GM18507 (cell line): ENCODE measurements at places on chromosomes 3 and 15.

DNA sequence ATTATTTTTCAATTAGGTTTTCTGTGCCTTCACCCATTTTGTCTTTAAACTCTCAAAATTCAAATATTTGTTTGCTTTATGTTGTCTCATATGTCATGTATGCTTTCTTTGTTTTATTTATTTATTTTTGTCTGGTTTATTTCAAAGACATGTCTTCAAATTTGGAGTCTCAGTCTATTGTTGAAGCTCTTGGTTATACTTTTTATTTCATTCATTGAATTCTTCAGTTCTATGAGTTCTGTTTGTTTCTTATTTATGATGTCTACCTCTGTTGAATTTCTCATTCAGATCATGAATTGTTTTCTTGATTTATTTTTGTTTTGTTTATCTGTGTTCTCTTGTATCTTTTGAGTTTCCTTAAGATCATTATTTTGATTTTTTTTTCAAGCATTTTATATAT lies 55.6 kb downstream of the AP4E1 start:
- no peak for DNase-seq

DNA sequence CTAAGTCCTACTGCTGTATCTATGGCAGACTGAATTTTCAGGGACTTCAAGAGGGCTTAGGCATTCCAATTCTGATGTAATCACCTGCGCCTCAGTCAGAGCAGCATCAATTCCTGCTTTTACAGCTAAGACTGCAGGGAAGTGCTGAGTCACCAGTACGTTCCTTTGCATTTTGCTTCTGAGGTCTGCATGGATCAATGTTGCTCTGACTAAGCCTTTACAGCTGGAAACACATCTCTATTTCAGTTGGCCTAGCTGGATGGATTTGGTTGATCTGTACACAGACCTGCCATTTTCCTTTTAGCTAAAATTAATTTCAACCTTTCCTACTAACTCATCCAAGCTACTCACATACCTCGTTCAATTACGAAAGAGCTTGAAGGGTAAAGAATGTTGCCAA lies 51.3 kb downstream of the ETV5 start:
- no peak for DNase-seq

DNA sequence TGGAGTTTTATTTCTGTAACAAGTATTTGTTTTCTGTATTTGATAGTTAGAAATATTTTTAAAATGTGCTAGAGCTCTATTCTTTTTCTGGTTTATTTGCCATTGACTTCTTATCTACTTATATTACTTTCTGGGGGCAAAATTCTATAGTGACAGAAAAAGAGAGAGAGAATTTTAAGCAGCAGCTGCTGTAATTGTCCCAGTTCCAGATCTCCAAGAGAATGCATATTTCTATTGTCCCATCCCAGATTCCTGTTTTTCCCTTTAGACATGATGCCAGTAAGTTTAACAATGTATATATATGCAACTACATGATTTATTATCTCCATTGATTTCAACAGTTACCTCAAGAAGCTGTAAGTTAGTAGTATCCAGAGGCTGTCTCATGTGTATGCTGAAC lies 541.7 kb upstream of the ZNF385D start:
- no peak for DNase-seq

DNA sequence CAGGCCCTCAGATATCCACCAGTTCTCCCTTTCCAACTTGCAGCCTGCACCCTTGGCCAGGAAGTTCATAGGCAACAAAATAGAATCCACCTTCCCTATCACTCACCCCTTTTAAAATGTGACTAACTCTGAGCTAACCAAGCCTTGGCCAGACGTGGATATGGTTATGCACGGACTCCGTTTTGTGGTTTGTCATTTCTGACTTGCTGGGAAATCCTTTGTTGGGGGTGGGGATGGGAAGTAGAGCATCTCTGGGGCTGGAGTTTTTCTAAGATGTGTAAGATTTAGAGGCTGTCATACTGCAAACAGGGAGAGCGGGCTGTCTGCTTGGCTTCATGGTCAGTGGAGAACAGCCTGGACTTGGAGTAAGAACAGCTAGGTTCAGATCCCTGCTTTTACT lies 62.6 kb downstream of the SMAD3 start:
- no peak for DNase-seq

DNA sequence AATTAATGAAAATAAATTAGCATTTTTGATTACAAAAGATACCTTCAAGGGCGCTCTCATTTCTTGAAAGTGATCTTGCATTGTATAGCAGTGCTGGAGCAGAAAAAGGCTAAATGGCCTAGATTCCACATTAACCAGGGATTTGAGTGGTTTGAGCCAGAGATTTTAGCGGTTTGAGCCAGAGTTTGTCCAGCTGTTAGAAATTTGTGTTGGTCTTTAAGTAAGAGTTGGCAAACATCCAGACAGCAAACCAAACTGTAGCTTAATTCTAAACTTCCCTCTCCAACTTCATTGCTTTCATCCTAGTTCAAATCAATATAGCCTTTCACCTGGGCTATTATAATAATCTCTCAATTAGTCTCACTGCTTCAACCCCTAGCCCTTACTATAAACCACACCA lies 351.7 kb downstream of the IGSF11 start:
- no peak for DNase-seq

DNA sequence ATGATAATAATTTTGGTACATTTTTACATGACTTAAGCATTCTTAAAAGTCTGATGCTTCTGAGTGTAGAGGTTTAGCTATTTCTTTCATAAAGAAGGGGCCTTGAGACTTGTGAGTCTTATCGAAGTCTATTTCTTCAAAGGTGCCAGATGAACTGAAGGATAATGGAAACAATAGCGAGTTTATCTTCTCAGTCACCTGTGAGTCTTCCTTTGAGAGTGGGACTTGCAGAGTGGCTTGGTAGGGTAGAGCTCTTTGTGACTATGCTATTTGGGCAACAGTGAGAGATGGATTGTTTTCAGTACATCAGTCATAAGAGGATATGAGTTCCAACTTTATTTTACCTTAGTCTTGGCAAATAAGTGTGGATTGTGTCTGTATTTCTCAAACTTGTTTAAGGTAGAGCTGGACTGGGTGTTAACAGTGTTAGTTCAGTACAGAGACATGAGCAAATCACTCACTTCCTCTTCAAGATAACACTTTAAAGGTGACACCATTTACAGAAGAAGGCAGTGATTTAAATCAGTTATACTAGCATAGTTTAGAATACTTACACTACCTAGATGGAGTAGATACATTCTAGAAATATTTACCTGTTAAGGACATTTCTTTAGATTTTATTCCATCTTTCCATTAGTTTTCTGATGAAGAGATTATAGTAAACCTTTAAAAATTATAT lies 3.2 kb downstream of the AKAP13 start:
- DNase-seq = no peak
